ENCODE measurements at places on chromosomes 7 and 10. TPM values are rescaled to one million over a fixed set of nuclear protein-coding genes. Genes with fewer than 3 reads are reported as not detected.

DNA sequence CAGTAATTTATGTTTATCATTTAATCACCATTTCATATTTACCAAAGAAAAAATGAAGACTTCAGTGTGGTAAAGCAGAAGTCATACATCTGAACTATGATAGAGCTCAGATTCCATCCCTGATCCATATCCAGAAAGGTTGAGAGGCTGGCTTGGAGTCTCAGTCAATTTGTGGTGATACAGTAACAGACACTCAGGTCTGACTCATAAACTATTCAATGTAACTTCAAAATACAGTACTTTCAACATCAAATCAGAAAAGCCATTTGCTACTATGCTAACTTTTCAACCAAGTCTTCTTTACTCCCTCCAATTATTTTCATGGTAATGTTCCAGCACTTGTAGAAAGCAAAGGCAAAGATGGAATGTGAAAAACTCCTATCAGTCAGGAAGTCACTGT, 190.4 kb downstream of the HDAC9 start:
- no peak for DNase-seq

The DYDC2 gene
- total RNA-seq = not detected

- DNase-seq = no peak
These were observed 657.7 kb upstream of the MBL2 start for GRCh38 chr10:53430127-53430891.

The TCAF2 gene
- 22.0 TPM for total RNA-seq

DNA sequence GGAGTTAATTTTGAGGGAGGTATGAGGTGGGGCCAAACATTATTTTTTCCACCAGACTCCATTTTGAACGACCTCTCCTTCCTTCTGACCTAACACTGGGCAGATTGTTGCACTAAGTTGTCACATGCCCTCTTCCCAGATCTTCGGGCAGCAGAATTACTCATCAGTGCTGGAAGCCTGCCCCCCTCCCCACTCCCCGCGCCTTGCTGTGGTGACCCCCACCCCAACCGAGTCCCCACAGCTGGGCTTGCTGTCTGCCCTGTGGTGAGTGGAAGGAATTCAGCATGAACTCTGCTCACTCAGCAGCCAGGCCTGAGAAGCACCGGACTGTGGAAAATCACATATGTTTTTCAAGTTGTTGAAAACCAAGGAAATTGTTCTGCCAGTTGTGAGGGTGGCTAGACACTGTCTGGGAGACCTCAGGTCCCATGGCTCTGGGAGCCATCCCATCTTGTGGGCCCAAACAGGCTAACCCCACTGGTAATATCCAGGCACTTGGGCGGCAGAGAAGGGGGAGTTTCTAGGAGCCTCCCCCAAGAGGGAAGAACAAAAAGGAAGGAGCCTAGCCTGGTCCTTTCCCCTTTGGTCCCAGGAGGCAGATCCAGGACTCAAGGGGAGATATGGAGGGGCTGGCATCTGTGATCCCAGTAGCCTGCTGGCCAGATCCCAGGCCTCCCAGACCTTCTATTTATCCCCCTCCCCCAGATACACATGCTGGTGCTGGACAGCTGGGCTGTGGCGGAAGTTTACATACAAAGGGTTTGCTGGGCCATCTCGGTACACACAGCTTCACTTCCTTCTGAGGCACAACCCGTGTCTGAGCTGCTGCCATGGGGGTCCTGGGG, 3.5 kb upstream of the AEBP1 start:
- no peak for DNase-seq

GRCh38 chr10:12340371-12340770, 9.0 kb upstream of the CAMK1D start:
- DNase-seq = no peak

DNA sequence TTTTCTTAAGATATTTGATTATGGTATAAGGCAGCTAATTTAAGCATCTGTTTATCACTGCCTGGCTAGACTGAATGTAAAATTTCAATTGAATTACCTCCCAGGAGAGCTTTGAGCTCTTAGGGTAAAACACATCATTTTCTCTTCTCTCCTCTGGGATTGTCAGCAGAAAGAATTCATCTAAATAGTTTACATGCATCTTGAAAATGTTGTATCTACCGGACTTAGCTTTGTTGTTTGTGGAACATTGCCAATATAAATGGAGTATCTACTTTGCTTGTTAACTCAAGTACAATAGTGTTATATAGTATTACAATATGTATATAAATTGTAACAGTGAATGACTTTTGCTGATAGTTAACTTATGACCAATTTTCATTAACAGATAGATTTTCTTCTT, 73.3 kb downstream of the TAF3 start:
- no peak for DNase-seq

The H2BK1 gene
- not detected for total RNA-seq

The PNLIPRP2 gene
- not detected for total RNA-seq

- no peak for DNase-seq
These were observed 335.8 kb downstream of the PRPF18 start for GRCh38 chr10:13922586-13922985.

The CCAR1 gene
- total RNA-seq = 155 TPM

DNA sequence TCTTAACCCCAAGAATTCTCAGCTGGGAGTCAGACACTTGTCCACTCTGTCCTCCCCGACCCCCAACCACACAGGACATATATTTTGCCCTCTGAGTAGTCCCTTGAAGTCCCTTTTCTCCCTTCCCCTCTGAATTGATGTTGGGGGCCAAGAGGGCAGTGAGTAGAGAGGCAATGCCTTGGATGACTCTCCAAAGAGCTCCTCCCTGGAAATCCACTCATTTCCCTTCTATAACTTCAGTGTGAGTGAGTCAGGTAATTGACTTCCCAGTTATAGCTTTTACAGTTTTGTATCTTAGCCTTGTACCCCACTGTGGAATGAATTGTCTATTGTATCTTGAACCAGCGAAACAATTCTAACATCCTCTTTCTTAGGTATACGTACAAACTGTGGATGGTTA, 9.2 kb upstream of the ODAD2 start:
- no peak for DNase-seq

The BAMBI gene
- total RNA-seq = not detected

DNA sequence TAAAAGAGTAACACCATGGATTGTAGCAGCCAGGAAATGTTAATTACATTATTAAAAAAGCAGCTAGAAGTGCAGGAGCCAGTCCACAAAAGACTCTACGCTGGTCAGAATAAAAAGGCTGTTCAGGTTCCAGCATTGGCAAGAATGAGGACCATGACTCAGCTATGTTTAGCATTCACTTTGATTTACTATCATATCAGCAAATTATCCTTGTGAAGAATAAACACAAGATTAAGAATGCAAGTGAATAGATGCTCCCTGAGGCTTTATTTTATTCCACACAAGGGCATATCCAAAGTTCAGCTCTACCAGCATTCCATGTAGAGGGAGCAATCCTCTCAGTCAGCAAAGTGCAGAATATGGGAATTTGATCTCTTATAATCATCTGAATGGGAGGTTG, 13.6 kb downstream of the DGKB start:
- DNase-seq = no peak

- DNase-seq = no peak
These were observed at the start of gene CAV2 for GRCh38 chr7:116499168-116500077. Gene CAV2 (plus strand): TSS chr7:116499738. CDS start chr7:116499782, 44 bp downstream.

DNA sequence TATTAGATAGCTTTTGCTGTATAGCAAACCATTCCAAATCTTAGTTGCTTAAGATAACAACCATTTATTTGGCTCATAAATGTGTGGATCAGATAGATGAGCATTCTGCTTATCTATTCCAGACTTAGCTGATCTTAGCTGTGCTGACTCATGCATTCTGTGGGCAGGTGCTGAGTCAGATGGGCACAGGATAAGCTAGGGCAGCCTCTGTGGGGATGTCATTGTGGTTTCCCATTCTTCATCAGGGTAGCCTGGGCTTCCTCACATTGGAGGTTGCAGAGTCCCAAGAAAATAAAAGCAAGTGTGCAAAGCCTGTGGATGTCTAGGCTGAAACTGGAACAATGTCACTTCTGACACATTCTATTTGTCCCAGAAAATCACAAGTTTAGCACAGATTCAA, 917.0 kb downstream of the TYW1 start:
- DNase-seq = no peak

- DNase-seq = no peak
These were observed 223.5 kb downstream of the CCDC3 start for GRCh38 chr10:12777840-12778585.

DNA sequence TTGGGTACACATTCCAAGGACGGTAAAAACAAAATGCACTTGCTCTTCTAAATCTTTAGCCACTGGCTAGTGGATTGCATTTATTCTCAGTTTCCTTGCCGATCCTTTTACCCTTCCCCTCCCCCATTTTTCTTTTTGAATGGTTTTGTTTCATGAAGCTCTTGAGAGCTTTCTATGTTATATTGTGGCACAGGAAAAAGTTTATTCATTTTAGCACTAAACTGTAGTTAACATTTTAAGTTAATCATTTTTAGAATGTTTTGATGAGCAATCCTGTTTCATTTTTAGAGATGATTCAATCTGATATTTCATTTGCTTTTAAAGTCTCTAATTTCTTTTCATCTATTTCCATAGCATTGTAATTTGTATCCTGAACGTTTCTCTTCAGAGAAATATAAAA, 24.0 kb downstream of the ZEB1 start:
- no peak for DNase-seq

The TMEM236 gene
- 0.10 TPM for total RNA-seq

The ABCB4 gene
- 0.69 TPM for total RNA-seq

All from natural killer cell treated with Interleukin-12 subunit alpha and Interleukin-12 subunit beta and Interleukin-15 and Interleukin-18, amount 100 ng/mL, for 72 hours (primary cell).